ENCODE measurements at places on chromosomes 5 and 9.

DNA sequence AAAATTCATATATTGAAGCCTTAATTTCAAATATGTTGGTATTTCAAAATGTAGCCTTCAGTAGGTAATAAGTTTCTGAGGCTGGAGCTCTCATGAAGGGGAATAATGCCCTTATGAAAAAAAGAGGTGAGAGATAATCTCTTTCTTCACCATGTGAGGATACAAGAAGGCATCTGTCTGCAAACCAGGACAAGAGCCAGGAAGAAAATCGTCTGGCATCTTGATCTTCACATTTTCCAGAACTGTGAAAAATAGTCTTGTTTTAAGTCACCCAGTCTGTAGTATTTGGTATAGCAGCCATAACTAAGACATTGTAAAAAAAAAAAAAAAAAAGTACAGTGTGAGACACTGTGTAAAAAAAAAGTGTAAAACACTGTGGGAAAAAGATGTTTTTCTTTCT is 768.9 kb downstream of the TAF11L14 start:
- DNase-seq, result no peak

- DNase-seq, result peak; percentile 96
Observed at GRCh38 chr9:129413537-129414376, 207.1 kb downstream of the C9orf50 start.

GRCh38 chr5:115435778-115436712 is 108.5 kb downstream of the FEM1C start:
- no peak for DNase-seq

DNA sequence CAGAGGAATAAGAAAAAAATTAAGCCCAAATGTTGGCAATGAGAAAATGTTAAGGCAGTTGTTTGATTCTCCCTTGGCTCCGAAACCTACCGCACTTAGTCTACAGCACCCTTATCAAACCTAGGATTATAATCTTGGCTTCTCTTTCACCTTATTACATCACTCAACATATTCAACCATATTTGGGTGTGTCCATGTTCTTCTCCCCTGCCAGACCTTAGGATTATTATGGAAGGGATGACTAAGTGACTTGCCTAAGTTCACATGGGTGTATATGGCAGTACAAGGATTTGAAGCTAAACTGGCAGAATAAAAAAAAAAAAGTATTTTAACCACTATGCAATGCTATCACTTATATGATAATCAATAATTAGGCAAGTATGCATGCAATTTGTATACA is 76.4 kb downstream of the PLK2 start:
- no peak for DNase-seq

DNA sequence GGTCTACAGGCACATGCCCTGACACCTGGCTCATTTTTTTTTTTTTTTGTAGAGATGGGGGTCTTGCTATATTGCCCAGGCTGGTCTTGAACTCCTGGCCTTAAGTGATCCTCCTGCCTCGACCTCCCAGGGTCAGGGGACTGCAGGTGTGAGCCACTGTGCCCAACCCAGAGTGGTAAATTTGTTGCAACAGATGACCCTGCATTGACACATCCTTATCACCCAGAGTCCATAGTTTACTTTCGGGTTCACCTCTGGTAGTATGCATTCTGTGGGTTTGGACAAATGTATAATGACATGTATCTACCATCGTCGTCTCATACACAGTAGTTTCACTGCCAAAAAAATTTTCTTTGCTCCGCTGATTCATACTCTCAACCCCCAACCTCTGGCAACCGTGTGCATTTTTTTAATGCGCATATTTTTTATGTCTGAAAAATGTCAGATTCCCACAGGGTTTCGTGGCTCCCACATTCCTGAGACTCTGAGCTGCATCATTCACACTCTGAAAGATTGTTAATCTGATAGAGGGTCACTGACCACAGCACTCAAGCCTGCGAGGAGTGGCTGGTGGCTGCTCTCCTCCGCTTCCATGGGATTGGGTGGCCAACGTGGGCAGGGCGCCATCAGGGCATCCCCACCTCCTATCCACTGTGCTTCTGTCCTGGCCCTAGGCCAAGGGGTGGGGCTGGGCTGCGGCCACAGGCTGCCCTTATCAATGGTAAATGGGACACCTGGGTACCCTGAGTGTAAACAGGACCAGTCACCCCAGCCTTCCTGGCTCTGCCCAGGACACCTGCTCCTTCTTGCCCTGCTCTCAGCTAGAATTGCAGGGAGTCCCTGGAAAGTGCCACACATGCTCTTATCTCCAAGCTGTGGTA is 9.6 kb downstream of the NDST1 start:
- peak; percentile 99 for DNase-seq

DNA sequence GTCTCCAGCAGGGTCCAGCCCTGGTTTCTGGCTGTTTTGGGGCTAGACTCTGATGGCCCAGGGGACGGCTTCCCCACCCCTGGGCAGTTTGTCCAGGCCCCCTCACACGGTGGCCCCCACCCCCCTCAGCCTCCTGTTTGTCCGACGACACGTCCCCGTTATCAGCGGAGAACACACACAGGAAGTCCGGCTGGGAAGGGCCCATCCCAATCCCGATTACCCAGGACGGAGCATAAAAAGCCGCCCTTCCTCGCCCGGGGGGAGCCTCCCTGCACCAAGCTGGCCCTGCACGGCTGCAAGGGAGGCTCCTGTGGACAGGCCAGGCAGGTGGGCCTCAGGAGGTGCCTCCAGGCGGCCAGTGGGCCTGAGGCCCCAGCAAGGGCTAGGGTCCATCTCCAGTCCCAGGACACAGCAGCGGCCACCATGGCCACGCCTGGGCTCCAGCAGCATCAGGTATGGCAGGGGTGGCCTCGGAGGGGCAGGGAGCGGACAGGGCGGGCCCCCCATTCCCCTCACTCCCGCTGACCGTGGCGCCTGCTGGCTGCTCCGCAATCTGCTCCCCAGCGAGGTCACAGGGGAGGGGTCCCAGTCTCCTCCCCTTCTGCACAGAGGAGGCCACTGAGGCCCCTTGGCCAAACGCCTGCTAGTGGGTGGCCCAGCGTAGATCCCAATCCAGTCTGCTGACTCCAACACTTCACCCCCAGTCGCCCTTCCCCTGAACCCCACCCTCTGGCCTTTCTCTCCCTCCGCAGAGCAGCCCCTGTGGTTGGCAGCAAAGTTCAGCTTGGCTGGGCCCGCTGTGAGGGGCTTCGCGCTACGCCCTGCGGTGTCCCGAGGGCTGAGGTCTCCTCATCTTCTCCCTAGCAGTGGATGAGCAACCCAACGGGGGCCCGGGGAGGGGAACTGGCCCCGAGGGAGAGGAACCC is at the start of gene EGFL7:
EGFL7 (plus strand) TSS at position 261 of the 926 bp plus-strand sequence. CDS start 5,367 bp downstream, outside the sequence.
- no peak for DNase-seq

- no peak for DNase-seq
Observed at GRCh38 chr5:175282611-175283225, 161.3 kb downstream of the DRD1 start.

DNA sequence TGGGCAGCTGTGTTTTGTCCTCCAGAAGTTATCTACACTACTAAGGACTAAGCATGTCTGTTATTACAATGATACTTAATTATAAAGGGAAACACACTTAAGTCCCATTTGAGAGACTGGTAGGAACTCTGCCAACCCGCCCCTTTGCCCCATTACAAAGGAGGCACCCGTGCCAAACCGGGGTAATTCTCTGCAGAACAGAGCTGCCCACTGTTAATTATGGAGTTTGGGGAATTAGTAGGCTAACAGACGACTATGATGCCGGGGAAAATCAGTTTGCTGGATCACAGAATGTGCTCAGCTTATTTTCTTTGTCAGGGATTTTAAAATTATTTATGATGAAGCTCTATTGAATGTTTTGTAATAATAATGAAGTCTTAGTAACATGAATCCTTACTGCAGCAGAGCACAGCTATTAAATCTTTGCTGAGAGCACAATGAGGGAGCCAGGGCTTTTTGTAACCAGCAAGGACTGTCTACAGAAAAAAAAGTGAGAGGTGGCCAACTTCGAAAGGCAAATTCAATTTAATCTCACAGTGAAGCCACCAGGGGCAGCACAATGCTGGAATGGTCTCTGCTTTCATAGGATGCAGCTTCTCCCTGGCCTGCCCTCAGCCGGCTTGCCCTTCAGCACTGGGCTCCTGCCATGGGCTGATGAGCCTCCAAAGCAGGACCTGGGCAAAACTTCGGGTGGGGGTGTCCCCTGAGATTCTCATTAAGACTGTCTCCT is 134.5 kb downstream of the GNAQ start:
- DNase-seq, result no peak

DNA sequence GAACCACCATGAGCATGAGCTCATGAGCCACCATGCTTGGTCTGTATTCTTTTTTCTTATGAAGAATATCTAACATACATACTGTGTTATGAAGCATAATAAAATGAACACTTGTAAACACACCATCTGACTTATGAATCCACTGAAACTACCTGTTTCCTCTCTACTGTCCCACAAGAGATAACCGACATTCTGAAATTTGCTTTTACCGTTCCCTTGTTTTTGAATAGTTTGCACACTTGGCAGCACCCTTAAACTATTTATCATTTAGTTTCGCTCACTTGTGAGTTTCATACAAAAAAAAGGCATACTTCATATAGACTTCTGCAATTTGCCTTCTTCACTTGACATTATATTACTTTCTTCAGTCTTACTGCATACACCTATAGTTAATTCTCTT is 8.9 kb downstream of the LARS1 start:
- DNase-seq, result no peak

GRCh38 chr9:134631881-134632280 is 9.7 kb upstream of the COL5A1 start:
- no peak for DNase-seq

- no peak for DNase-seq
Observed at GRCh38 chr9:19481121-19481870, 72.5 kb downstream of the ACER2 start.

- DNase-seq, result no peak
Observed at GRCh38 chr5:107476783-107477182, 194.0 kb downstream of the EFNA5 start.

DNA sequence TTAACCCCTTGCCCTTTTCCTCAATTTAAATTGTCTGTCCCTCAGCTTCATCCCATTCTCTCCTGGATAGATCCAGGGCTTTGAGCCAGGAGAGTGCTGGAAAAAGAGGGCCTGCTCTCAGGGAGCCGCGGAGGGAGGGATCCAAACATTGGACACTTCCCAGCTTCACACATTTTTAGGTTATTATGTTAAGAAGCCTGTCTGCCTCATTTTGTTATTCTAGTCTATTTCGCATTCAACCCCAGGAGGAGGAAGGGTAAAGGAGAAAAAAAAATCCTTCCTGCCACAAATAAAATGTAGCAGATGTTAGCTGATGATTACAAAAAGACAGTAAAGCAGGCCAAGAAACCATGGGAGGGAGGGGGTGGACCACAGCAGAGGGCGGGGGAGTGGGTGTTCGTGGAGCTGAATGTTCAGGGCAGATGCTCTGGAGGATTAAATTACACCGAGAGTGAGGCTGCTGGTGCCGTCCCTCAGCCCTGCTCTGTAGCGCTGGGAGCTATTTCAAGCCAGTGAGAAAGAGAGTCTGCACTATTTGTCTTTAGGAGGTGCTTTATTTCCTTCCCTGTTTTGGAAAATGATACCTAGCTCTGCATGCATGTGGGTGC is 60.6 kb upstream of the ZFR start:
- DNase-seq, result peak; percentile 87

DNA sequence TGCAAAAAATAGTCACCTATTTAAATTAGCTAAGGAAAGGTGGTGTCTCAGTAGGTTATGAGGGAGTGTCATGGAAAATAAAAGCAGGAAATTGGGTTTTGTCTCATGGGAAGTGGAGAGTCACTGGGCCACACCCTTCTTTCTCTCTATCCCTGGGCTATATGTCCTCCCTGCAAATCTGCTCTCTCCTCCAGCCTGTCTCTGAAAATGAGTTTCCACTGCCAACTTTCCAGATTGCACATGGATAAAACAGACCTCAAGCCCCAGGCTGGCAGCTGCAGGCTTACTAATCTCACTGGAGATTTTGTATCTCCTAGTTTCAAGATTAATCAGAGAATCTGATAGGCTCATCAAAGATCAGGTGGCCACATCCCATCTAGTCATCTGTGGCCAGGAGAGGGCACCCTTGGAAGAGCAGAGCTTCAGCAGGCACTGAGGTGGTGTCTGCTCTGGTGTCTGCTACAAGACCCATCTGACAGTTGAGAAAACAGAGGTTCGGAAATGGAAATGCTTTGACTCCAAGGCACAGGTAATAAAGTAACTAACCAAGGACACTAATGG is 178.9 kb downstream of the MSX2 start:
- no peak for DNase-seq

DNA sequence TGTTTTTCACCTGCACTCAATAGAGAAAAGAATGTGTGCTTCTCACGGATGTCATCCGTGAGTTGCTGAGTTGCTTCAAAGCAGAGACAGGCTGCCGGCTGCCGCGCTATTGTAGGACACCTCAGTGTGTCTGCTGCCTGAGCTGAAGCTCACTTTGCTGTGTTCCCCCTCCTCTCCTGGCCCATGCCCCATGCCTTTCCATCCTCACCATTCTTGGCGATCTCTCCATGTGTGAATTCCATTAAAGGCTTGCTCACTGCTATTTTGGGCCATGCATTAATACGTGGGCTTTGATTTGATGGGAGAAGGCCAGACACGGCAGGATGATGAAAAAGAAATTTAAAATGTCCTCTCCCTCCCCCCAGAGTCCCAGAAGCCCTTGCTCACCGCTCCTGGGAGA is 14.5 kb downstream of the ADAM19 start:
- no peak for DNase-seq

DNA sequence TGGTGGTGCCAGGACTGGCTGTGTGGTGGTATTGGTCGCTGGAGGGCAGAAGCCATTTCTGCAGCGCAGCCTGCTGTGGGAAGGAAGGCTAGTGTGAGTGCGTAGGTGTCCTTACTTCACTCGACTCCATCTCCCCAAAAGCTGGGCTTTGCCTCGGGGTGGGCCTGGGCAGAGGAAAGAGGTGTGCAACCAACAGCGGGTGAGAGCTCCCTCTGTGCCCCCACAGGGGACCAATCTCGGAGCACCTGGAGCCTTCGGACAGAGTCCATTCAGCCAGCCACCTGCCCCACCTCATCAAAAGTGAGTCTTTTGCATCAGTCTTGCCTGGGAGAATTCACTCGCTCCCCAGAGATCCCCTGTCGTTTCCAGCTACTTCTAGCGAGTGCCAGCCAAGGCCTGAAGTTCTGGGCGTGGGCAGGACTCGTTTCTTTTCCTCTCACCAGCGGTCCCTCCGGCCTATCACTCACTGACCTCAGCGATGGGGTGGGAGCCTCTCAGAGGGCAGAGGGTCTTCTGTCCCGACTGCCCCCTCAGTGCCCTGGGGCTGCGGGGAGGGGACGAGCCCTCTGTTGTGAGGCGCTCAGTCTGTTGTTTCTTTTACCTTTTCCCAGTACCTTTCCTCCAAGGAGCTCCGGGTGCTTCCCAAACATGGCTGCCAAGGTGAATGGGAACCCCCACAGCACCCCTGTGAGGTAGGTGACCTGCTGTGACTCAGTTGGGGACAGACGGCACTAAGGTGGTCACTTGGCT is 32.9 kb upstream of the PRDM12 start:
- DNase-seq, result no peak

All from EL (cell line).